Stimulated activated CD8-positive, alpha-beta memory T cell treated with anti-CD3 and anti-CD28 coated beads, Interleukin-4, amount 100 ng/mL, for 4 hours (primary cell): ENCODE measurements at places on chromosomes 3 and 15.

DNA sequence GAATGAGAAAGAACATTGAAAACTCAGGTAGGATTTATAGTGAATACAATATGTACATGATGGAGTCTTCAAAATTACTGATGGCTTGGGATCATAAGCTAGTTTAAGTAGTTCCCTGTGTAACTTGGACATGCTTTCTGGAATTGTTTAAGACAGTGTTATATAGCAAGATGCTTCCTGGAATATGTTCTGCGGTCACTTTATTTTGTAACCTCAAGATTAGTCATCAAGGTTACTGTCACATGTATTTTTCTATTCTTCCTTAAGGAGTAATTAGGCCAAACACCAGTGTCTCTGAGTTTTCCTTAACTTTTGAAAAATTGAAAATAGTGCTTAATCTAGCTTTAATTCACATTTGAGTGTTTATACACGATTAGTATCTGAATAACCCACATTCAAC is 760.3 kb upstream of the ARRDC4 start:
- DNase-seq, result no peak

DNA sequence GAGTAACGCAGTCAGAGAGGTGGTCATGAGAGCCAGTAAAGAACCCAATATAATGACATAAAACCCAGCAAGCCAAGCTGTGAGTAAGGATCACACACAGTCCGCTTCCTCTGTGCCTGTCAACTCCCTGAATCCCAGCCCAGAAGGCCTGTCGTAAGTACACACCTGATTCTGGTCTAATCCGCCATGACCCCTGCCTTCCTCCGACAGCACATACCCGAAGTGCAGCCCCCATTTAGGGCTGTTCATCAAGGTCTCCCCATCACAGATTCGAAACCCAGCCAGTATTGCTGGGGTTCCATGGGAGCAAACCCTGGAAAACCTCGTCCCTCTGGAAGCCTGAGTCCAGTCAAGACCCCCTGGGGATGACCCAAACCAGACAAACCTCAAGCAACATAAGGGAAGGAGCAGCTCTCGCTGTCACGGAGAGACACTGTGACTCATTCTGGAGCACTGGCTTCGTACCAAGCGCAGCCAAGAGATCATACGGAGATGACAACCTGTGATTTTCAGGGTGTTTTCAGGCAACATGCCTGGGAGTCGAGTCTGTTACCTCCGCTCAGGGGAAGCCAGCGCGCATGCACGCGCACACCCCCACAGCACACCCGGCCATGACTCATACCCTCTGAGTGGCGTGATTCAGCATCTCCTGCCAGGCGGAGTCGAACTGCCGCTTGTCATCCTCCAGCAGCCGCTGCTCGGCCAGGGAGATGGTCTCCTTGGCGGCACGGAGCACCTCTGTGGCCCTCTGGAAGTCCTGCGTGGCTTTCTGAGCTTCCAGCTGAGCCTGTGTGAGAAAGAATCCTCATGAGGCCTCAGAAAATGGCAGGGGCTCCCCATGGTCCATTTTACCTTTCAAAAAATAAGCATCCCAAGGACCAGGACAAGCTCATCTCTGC is 63.0 kb downstream of the SH3BP5 start:
- DNase-seq, result peak; percentile 84

DNA sequence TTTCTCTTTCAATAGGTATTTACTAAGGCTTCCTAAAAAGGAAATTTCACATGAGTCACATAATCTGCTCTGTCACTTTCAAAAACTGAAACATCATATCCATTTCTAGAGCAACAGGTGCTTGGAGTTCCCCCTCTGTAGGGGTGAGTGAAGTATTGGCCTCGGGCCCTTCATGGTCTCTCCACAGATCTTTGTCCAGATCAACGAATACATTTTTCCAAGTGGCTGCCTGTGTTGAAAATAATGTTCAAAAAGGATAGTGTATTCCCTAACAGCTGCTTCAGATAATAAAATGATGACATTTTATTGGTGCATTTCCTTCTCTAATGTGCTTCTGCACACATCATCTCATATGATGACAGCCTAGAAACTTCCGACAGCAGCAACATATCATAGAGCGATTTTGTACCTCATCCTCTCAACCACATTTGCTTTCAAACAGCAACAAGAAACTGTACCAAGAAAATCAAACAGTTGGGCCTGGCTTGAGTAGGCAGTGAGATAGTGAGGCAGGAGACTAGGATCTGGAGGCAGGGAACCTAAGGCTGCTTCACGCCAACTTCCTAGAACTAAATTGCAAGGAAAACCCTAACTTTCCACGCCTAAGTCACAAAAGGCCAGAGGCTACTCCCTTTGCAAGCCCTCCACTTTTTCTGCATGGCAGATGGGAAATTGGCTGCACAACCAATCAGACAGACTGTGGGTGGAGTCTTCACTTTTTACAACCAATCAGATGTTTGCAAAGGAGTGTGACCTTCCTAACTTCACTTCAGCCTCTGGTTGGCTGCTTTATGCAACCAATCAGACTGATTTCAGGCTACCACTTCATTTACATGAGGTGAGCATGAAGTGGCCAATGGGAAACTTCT is 340.2 kb downstream of the LRRC3B start:
- no peak for DNase-seq

- DNase-seq, result no peak
These were observed 1.4 kb upstream of the ACAD9 start for GRCh38 chr3:128878011-128878457.

DNA sequence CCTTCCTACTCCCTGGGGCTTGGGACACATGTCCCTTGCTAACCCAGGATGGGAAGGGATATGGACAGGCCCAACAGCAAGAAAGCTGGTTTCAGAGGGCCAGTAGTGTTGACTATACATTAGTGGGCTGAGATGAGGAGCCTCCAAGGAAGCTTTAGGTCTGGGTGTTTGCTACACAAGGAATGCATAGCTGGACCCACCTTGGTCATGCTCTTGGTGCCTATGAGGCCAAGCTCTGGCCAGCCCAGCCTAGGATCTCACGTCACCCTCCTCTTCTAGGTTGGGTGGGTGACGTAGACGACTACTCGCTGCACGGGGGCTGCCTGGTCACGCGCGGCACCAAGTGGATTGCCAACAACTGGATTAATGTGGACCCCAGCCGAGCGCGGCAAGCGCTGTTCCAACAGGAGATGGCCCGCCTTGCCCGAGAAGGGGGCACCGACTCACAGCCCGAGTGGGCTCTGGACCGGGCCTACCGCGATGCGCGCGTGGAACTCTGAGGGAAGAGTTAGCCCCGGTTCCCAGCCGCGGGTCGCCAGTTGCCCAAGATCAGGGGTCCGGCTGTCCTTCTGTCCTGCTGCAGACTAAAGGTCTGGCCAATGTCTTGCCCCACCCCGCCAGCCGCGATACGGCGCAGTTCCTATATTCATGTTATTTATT is 653 bp upstream of the WDR6 start:
- DNase-seq, result no peak
